ENCODE measurements at places on chromosomes 1 and 21. TPM values are rescaled to one million over a fixed set of nuclear protein-coding genes. Genes with fewer than 3 reads are reported as not detected.

- no peak for DNase-seq
Observed at GRCh38 chr1:168728473-168729404, at the start of gene DPT. TSS of gene DPT (minus strand) at chr1:168729206. CDS start at chr1:168729174, 32 bp downstream.

DNA sequence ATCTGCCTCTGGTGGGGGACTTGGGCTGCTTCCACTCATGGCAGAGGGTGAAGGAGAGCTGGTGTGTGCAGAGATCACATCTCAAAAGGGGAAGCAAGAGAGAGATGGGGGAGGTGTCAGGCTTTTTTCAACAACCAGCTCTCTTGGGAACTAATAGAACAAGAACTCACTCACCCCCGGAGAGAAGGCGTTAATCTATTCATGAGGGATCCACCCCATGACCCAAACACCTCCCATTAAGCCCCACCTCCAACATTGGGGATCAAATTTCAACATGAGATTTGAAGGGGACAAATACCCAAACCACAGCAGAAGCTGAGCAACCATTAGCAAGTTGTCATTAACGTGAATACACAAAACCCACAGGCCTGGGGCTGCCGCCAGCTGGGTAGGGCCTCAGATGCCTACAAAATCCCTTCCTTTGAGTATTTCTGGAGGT is 12.0 kb upstream of the VWA5B1 start:
- DNase-seq = no peak

CAPN9 gene
- total RNA-seq = not detected

DNA sequence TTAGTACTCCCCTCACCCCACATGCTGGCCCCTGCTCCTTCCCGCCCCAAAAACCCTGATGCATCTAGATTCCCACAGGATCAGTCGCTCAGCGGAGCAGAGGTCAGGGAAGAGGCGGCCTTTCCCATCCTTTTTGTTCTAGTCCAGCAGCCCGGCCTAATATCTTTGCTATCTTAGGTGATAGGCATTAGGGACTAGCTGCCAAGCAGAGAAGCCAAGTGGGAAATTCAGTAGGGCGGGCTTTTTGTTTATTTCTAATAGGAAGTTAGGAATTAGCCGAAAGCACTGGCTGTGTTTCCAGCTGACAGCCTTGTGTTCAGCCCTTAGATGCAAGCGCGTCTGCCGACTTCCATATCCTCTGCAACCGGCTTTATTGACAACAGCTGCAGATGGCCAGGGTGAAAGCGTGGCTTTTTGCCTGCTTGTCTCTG is 59.0 kb upstream of the BCAR3 start:
- DNase-seq = peak; percentile 10

- DNase-seq = no peak
Observed at GRCh38 chr1:226026833-226027232, 27.7 kb upstream of the SDE2 start.

ADORA1 gene
- total RNA-seq = not detected

GRCh38 chr1:7042322-7043190 is 257.3 kb downstream of the CAMTA1 start:
- DNase-seq = no peak

All from SJSA1 (cell line).